ENCODE measurements at places on chromosomes 5 and 9.

GRCh38 chr5:172505403-172505759 lies 51.1 kb upstream of the SH3PXD2B start:
- no peak for DNase-seq

GRCh38 chr5:53083927-53084326 lies 25.6 kb downstream of the MOCS2 start:
- no peak for DNase-seq

DNA sequence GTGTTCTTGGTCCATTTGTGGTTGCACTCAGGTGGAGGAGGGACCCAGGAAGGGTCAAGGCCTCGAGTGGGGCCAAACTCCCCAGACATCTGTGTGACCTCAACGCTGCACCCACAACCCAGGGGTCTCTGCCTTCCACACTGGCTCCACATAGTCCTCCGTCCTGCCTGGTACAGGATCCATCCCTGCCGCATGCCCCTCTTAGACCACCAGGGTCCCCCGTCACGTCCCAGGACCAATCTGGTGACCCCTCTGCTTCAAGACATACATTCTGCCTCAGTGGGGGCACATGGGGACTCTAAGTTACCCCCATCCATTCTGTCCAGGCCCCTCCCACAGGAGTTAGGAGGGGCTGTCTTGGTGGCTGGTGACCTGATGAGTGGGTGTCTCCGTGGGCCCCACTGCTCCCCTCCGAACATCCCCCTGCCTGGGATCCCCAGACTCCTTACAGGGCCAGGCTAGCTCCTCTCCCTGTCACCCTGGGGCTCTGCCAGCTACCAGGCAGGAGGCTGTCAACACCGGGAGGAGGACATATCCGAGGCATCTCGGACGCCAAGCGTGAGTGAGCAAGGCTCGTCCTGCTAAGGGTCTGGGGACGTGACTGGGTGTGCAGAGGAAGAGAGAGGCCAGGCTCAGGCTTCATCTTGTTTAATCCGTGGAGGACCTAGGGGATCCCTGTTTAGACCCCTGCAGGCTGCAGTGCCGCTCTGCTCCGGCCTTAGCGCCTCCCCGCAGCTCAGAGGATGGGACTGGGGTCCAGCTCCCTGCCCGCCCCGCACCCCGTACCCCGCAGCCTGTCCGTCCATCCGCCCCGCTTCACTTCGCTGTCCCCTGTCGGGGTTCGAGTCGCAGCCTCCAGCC lies 32.3 kb downstream of the TSPAN17 start:
- DNase-seq = no peak

DNA sequence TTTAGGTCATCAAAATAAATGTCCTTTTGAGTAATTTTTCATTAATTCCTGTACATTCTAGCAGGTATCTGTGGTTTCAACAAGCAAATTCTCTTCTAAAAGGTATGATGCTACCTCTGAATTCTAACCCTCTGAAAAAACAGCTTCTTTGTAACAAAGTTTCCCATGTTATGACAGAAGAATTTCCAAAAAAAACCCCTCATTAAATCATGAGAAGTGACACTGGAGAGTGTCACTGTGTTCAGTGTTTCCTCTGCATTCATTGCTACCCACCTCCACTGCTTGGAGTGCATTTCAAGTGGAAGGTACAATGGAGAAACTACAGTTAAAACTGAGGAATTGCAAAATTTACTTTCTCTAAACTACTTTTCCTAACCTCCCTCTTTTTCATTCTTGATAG lies 10.1 kb downstream of the CDKN2A start:
- DNase-seq = no peak

DNA sequence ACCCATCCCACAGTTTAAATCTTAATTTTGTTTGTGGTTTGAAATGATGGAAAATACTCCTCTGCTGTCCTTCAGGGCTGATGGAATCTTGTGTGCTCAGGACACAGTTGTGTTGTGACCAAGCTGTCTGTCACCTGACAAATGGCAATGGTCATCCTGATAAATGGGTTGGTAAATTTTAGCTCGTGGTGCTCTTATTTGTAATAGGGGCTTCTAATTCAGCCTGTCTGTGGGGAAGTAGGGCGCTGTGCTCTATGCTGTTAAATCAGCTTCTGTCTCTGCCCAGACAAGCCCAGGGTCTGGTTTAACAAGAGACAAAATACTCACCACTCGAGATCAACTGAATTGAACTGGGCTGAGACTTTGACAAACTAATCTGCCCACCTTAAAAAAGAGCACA lies 4.5 kb downstream of the LRRTM2 start:
- no peak for DNase-seq

GRCh38 chr5:139688751-139689372 lies 40.7 kb downstream of the CXXC5 start:
- no peak for DNase-seq

DNA sequence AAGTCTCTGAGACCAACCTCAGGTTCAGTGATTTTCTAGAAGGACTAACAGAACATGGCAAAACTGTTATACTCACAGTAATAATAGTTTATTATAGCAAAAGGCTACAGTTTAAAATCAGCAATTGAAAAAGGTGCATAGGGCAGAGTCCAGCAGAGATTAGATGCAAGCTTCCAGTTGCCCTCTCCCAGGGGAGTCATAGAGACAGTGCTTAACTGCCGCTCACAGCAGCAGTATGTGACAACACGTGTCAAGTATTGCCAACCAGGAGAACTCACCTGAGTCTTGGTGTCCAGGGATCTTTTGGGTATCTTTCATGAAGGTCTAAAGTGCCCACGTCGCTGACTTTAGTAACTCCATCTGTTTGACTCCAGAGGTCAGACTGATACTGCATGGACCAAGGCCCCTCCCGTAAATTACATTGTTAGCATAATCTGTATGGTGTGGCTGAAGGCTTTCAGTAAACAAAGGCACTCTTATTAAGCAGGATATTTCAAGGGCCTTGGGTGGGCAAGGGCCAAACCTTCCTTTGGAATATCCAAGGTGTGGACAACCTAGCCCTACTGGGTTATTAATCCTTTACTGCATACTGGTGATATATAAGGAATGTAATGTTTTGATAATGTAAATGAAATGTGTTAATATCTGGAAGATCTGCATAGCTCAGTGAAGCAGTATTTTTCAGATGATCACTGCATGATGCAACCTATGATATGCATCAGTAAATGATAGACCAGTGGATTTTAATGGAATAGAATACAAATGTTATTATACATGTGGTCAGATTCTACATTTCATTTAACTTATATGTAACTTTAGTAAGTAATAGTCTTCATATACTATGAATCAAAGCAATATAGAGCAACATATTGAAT lies 44.0 kb downstream of the RASA1 start:
- no peak for DNase-seq

DNA sequence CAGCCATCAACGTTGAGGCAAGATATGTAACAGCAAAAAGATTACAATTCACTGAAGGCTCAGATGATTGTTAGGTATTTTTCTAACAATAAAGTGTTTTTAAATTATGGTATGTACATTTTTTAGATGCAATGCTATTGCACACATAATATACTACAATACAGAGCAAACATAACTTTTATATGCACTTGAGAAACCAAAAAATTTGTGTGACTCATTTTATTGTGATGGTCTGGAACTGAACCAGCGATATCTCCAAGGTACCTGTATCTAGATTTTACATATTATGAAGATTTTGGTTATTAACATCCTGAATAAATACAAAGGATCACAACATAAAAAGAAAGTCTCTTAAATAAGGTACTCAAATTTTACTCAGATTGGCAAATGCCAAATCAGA lies 41.3 kb downstream of the TBCA start:
- no peak for DNase-seq

DNA sequence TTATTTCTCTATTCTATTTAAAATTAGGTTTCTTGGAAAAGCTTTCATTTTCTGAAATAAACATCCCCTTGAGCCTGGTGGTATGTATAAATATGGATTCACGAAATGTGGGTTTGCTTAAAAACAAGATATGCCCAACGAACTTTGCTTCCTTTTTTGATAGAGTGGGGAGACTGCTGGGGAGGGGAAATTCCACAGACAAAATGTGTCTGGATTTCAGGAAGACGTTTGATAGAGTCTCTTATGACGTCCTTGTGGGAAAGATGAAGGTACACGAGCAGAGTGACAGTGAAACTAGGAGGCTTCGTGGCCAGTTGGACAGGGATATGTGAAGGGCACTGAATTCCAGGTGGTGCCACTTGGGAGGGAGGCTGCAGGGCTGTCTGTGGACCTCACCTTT lies 84.5 kb upstream of the RPS23 start:
- no peak for DNase-seq

DNA sequence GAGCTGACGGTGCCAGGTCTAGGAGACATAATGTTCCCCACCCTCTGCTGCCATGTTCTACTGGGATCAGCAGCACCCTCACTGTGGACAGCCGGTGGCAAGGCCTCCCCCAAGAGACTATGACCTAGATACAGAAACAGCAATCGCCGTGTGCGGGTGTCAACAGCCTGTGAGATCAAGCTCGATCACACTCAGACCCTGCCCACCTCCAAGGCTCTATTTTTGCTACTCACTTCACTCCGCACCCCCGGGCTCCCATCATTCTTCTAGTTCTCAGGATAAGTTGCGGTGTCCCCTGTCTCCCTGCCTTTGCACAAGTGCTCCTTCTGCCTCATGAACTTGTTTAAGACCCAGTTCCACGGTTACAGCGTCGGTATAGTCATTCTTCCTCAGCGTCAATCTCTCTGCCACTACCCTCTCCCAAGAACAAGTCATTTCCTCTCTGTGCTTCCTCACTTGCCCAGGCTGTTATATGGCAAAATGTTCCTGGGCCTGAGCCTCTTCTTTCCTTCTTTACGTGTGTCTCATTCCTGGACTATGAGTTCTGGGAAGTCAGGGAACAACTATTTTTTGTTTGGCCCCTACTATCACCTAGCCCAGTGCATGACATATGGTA lies 5.4 kb upstream of the DOCK8 start:
- no peak for DNase-seq

- DNase-seq = no peak
Measured at GRCh38 chr5:67182301-67182790, 14.3 kb downstream of the CD180 start.

GRCh38 chr5:32147959-32148358 lies 26.2 kb downstream of the GOLPH3 start:
- DNase-seq = no peak

- DNase-seq = no peak
Measured at GRCh38 chr5:50807661-50808060, 141.2 kb downstream of the PARP8 start.

- no peak for DNase-seq
Measured at GRCh38 chr9:108835831-108836230, 20.0 kb downstream of the ACTL7B start.

DNA sequence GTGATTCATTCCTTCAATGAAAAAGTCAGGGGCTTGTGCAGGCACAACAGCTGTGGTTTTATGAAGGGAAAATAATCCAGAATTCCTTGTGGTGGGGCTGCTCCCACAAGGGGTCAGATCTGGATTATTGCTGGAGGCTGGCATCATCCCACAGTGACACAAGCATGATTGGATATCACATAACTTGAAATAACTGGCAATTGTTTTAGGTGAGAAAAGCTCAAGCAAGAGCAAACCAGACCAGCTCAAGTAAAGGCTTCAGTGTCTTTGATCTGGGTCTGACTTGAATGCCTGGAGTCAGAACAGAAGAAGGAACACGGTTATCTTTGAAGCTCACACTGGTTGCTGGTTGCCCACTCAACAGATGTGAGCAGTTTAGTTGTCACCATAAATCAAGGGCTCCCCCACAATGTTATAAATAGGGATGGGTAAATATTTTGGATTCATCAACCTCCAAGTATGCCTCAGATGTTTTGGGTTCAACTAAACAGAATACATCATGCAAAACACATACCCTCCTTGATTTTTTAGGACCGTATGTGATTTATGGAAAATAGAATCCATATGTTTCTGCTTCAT lies 3.1 kb upstream of the ZNF474 start:
- DNase-seq = no peak

DNA sequence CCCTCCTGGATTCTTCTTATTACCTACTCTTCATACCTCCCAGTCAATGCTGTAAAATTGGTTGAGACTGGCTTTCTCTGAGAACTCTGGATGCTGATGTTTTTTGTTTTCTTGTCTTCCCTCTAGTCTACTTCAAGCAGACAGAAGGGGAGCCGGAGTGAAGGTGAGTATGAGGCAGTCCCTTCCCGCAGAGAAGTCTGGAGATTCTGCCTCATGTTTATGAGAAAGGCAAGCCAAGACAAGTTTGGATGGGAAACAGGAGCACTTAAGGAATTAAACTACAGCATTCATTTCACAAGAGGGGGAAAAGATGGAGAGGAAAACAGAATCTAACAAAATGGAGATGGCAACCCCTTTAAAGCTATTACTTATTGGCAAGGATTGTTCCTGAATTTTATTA lies 246.1 kb downstream of the TRIM32 start:
- no peak for DNase-seq

DNA sequence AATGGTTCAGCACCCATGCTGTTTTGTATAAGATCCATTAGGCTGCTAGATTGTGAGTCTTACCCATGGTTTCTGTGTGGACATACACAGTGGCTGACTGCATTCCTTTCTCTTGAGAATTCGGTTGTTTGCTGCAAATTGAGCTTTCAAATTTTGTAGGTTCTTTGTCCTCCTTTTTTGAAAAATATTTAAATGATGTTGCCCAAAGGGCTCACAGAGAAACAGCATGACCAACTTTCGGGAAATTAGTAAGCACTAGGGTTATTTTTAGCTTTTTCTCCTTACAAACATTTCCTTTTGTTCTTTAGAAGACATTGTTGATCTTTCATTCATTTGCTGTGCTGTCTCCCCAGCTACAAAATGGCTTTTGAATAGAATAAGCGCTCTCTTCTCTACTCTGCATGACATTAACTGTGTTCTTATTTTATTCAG lies 79.4 kb downstream of the NLN start:
- no peak for DNase-seq

GRCh38 chr9:73640971-73641370 lies 489.3 kb downstream of the ANXA1 start:
- no peak for DNase-seq
